ENCODE measurements at places on chromosomes 3 and 15.

GRCh38 chr3:178393146-178393545, 143.1 kb upstream of the KCNMB2 start:
- no peak for ATAC-seq

GRCh38 chr3:100225883-100226282, 34.9 kb upstream of the TBC1D23 start:
- no peak for ATAC-seq

DNA sequence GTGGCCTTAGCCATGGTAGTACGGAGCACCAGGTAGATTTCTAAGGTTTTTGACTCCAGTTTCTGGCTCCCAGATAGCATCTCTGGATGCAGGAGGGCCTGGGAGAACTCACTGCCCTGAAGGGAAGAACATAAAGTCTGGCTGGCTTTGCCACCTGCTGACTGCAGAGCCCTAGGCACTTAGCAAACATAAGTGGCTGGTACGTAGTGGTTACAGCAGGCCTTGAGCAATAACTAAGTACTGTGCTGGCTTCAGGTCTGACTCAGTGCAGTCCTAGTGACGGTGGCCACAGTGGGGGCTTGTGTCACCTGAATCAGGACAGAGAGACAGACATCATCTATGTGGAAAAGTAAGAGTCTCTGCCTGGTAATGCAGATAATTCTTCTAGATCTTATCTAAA, 871.1 kb downstream of the PDCD6IP start:
- no peak for ATAC-seq

GRCh38 chr3:72625602-72626337, 222.5 kb downstream of the SHQ1 start:
- ATAC-seq: peak; percentile 32

DNA sequence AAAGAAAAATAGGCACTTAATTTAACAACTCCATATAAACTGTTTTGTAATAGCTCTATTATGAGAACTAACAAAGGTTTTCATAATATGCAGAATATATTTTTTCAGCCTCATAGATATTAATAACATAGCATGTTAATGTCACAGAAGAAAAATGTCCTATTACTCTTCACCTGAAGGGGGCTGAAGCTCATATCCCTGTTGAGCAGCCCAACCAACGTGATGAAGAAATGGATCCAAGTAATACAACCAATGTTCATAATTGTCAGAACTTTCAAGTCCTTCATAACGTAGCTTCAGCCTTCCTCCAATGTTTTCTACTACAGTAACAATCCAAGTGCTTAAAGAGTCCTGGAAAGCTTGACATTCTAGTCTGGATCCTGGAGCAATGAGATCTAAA, 34.5 kb upstream of the STIMATE start:
- no peak for ATAC-seq

- no peak for ATAC-seq
Observed at GRCh38 chr3:47260605-47261004, 22.0 kb downstream of the KIF9 start.

DNA sequence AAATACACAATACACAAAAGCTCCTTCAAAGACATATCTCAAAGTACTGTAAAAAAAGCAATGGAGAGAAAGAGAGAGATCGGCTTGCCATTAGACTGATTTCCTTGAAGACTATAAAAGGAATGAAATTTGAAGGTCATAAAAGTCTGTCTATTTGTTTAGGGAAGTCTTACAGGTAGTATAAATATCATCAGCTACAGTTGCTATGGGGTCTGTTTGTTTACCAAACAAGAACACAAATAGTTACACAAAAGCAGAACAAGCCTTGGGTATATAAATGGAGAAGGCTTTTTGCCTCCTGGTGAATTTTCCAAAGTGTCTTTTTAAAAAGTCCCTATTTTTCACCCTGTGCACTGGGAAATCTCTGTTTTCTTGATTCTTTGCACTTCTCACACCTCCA, 552.3 kb downstream of the FOXP1 start:
- no peak for ATAC-seq

DNA sequence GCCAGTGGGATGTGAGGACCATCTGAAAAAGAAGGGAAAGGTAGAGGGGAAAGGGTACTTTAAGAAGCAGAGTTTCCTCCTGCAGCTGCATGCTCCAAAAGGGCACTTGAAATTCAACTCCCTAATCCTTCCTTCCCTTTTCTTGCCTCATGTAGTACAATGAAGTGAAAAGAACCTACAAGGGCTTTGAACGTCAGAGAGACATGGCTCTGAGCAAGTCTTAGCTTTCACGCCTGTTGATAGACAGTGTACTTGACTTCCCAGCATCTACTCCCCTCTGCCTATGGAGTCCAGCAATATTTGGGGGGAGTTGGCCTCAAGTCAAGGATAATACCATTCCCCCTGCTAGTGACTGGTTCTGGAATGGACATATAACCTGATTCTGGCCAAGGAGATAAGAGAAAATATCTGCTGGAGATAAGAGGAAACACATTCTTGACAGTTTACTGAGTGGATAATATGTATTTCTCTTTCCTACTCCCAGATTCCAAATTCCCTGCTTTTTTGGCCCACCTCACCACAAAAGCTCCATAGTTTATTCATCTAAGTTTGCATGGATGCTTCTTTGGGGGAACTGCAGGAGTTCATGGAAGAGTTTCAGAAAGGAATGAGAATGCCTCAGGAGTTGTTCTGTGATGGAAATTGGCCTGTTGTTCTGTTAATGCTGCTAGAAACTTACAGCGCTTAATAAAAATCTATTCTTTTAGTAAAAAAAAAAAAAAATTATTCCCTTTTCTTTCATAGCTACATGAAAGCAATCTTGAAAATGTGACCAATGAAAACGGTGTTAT, 193.0 kb upstream of the TPM1 start:
- no peak for ATAC-seq

GRCh38 chr3:71509066-71509465, 74.5 kb downstream of the FOXP1 start:
- no peak for ATAC-seq

GRCh38 chr3:39286771-39287170, 6.9 kb upstream of the CX3CR1 start:
- ATAC-seq: no peak

- ATAC-seq: peak; percentile 78
Observed at GRCh38 chr15:75578173-75578947, 755 bp downstream of the PTPN9 start.

- ATAC-seq: peak; percentile 10
Observed at GRCh38 chr3:149414557-149415231, 37.2 kb upstream of the TM4SF1 start.

- peak; percentile 97 for ATAC-seq
Observed at GRCh38 chr3:112514527-112515128, 15.4 kb upstream of the BTLA start.

GRCh38 chr15:78712797-78713515, 71.9 kb upstream of the CHRNB4 start:
- ATAC-seq: no peak

DNA sequence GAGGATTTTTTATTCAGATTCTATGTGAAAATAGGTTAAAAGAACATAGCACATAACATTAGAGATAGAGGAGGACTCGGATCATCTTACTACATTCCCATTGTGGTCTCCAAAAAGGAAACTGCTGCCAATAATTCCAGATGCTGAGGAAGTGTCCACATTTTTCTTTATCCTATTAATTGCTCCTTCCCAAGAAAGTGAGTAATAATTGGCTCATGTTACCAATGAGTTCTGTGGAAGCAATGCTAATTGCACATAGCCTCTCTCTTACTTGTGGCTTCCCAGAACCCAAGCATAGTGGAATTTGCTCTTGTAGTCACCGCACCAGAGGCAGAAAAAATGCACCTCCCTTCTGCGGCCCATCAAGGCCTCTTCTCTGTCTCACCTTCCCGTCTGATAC, 208.4 kb downstream of the PLOD2 start:
- ATAC-seq: no peak

DNA sequence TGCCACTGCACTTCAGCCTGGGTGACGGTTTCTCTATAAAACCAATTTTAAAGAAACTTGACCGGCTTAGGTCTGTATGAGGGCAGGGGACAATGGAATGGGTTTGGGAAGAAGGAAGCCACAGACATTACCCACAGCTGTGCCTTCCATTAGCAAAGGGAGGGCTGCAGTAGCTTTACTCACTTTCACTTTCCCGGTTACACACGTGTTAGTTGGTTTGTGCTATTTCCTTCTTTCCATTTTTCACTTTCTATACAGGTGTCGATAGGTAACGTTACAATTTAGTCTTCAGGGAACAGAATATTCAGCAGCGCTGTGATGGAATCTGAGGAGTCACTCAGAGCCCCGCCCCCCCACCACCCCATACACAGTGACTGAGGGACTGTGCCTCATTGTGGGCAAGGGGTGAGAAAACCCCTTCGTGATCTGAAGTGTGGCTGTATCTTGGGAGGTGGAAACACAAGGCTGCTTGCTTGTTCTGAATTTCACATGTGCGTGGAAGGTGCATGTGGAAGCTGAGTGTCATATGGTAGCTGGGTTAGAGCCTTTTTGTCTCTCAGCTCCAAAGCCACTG, 44.8 kb upstream of the RPL32 start:
- ATAC-seq: peak; percentile 58

DNA sequence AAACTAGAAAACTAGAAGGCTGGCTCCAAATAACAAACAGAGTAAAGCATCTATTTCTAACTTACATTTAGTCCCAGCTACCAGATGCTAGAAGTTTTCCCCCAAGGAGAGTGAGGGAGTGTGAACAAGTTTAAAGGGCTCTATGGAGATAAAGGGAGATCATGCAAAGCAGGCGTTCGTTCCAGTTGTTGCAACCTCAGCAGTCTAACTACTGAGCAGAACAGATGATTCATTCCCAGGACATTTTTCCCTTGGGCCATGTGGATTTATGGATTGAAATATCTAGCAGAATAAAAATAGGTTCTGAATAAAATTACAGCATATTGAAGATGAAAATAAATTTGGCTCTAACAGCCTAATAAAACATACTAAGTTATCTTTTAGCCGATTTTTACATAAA, 154.8 kb upstream of the TTC14 start:
- no peak for ATAC-seq

DNA sequence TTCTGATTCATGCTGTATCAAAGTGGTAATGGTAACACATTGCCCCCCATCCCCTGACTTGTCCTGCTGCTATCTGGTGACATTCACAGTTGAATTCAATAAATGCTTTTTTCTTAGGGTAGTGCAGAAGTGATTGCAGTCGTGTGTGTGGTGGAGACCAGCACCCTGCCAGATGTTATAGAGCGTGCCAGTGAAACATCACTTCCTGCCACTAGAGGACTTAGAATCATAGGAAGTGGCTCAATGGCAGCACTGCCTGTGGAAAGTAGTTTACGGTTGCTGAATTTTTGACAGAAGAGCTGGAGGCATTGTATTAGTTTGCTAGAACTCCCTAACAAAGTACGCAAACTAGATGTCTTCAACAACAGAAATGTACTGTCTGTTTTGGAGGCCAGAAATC, 37.4 kb upstream of the P2RY12 start:
- ATAC-seq: peak; percentile 66

- ATAC-seq: no peak
Observed at GRCh38 chr3:87696124-87697013, 362.4 kb downstream of the CGGBP1 start.

GRCh38 chr15:82808634-82809041, 790 bp upstream of the WHAMM start:
- no peak for ATAC-seq

GRCh38 chr3:32438596-32439344, 47.1 kb downstream of the CMTM7 start:
- peak; percentile 91 for ATAC-seq

DNA sequence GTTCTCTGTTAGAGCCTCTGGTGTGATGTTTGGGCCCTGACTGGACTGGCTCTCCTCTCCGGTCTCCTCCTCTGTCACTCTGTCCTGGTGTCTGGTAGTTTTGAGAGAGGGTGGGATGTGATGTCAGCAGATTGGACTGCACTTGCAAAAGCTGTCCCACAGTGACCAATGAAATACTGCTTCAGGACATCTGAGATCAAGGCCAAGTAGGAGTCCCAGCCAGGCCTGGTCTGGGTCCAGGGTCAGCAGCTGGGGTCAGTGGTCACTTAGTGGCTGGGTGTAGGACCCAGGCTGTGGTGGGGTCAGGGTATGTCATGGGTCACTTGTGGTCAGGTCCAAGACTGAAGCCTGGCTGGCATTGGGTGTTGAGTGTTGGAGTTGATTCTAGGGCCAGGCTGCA, 20.9 kb downstream of the ALDH1L1 start:
- ATAC-seq: no peak

GRCh38 chr15:58355382-58355971, 76.3 kb upstream of the LIPC start:
- no peak for ATAC-seq

DNA sequence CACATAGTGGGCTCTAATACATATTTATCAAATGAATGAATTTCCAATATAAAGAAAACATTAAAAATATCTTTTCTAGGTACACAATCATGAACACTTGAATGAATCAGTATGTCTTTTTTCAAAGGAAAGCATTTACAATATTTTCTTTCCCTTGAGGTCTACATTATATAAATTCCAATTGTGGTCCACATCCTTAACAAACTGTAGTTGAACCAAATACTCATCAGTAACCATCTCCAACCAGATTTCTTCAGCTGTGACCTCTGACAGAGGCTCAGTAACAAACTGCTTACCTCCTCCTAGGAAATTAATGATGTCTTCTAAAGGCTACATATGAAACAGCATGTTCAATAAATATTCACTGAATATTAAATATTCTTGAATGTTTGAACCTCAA, 58.8 kb downstream of the CFAP20DC start:
- no peak for ATAC-seq

DNA sequence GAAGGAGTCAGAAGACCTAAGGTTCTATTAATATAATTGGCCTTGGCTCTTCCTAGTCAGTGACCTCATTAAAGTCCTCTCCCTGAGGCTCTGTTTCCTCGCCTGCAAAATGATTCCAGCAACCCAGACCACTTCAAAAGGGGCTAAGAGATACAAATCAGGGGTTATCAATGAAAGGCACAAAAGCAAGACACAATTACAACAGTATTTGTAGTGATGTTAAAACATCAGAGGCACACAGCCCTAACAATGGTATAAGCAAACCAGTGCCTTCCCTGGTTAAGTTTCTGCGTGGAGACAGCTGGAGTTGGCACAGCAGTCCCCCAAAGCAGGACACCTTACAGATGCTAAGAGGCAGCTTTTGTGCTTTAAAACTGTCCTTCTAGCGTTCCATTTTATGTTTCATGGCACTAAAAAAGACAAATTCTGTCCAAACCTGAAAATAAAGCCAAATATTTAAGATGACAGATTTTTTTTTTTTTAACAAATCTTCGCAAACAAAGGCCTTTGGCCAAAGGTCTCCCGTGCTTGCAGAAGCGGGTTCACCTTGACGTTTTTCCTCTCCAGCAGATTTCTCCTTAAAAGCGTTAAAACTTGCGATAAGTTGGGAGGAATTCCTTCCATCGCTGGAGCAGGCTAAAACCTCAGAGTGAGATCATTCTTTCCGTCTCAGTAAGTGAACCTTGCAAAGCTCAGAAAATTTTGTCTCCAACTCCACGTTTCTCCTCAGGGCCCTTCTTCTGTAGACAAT, 999 bp downstream of the ZNF280D start:
- no peak for ATAC-seq
